Naive B cell (primary cell): ENCODE measurements at places on chromosomes 2 and 18.

DNA sequence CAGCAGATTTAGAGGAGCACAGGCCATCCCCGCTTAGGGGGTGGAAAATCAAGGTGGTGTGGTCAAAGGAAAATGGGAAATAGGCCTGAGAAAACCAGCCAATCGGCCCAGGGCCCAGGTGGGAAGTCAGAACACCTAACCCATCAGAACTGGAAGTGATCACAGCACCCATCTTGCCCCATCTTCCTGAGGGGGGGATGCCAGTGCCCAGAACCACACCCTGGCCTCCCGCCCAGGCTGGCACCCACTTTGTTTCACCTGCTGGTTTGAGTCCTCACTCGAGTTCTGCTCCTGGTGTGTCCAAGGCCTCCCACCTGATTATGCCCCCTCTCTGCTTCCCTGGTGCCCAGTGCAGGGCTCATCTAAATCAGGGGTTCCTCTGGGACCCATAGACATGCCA, 174.5 kb downstream of the TNS1 start:
- DNase-seq: no peak
- H3K4me1 ChIP-seq: no peaks in the 10 kb centered on the region
- no peaks in the 10 kb centered on the region for H3K36me3 ChIP-seq
- H3K27me3 ChIP-seq: peaks cover 11% of the 10 kb centered on the region
- H3K27ac ChIP-seq: no peak overlapping the region
- no peak overlapping the region for H3K4me3 ChIP-seq

DNA sequence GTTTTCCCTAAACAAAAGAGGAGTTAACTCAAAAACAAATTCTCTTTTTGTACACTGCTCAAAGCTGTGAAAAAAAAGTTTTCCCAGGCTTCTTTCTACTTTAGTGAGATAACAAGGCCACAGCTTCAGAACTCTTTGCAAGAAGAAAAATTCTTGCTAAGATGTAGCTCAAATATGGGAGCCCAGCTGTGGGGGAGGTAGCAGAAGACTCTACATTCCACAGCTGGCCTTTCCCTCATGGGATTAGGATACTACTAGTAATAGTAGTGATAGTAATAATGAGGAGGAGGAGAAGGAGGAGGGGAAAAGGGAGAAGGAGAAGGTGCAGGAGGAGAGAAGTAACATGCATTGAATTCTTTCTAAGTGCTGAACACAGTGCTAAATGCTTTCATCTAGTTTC, 19.2 kb upstream of the CERS6 start:
- no peaks in the 10 kb centered on the region for H3K27me3 ChIP-seq
- DNase-seq: no peak
- no peaks in the 10 kb centered on the region for H3K4me1 ChIP-seq
- no peak overlapping the region for H3K27ac ChIP-seq

GRCh38 chr2:70850925-70851324, 15.3 kb upstream of the CD207 start:
- no peaks in the 10 kb centered on the region for H3K27me3 ChIP-seq
- H3K27ac ChIP-seq: no peak overlapping the region

GRCh38 chr2:133591164-133591563, 22.9 kb upstream of the NCKAP5 start:
- H3K27ac ChIP-seq: no peak overlapping the region
- DNase-seq: no peak

- no peak overlapping the region for H3K27ac ChIP-seq
- peaks cover 8% of the 10 kb centered on the region for H3K27me3 ChIP-seq
- no peak overlapping the region for H3K4me3 ChIP-seq
- no peaks in the 10 kb centered on the region for H3K36me3 ChIP-seq
- DNase-seq: peak; percentile 28
- H3K4me1 ChIP-seq: no peaks in the 10 kb centered on the region
Observed at GRCh38 chr2:109545828-109546713, 67.7 kb downstream of the SEPTIN10 start.

DNA sequence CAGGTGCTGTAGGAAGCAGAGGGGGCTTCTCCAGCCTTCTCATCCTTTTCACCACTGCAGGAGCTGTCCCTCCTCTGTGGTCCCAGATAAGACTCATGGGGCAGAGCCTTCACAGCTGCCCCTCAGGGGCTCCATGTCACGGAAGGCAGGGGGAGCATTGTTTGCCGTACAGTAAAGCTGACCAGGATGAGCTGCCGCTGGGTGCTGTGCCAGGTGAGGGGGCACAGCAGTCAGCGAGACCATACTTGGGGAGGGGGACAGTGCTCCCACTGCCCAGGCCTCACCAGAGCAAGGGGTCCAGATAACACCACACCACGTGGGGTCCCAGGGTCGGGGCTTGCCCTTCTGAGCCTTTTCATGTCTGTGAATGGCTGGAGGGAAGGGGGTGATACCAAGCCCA, 46.3 kb downstream of the PLEKHB2 start:
- peaks cover 8% of the 10 kb centered on the region for H3K36me3 ChIP-seq
- H3K4me1 ChIP-seq: peaks cover 10% of the 10 kb centered on the region
- no peak overlapping the region for H3K27ac ChIP-seq

DNA sequence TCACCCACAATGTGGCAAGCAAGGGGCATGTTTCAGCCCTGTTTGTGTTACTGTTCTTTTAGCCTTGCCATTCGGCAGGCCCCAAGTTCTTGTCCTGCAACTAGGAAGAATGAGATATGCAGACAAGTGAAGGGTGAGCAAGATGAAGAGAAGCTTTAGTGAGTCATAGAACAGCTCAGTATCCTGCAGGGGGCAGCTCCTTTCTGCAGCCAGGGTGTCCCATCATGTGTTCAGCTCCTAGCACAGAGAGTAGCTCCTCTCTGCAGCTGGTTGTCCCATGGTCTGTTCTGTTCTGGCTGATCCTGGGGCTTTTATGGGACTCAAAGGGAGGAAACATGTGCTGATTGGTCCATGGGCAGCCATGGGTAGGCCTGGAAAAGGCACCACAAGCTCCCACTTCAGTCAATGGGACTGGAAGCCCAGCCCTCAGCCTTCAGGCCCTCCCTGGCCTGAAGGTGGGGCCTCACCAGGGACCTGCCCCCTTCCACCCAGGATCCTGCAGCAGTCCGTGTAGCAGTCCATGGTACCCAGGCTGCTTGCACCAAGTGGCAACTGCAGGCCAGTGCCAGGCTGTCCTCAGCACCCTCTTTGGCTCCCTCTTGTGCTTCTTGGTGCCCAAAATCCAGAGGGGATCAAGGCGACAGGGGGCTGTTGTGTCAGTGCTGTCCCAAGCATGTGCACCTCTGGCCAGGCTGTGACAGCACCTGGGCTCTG, 326.4 kb downstream of the NR4A2 start:
- no peaks in the 10 kb centered on the region for H3K36me3 ChIP-seq
- H3K27ac ChIP-seq: no peak overlapping the region
- no peak overlapping the region for H3K4me3 ChIP-seq
- H3K4me1 ChIP-seq: no peaks in the 10 kb centered on the region

GRCh38 chr2:59903994-59904544, 649.4 kb downstream of the BCL11A start:
- H3K4me3 ChIP-seq: no peak overlapping the region
- peaks cover 5% of the 10 kb centered on the region for H3K4me1 ChIP-seq
- no peaks in the 10 kb centered on the region for H3K36me3 ChIP-seq
- no peak overlapping the region for H3K27ac ChIP-seq
- no peak for DNase-seq
- H3K27me3 ChIP-seq: peaks cover 5% of the 10 kb centered on the region

GRCh38 chr2:157428500-157429175, 15.3 kb downstream of the CYTIP start:
- DNase-seq: no peak
- H3K4me1 ChIP-seq: peaks cover 55% of the 10 kb centered on the region
- peak overlapping the region; percentile 81 for H3K27ac ChIP-seq
- no peak overlapping the region for H3K4me3 ChIP-seq
- peaks cover 83% of the 10 kb centered on the region for H3K36me3 ChIP-seq
- no peaks in the 10 kb centered on the region for H3K27me3 ChIP-seq

GRCh38 chr2:231169488-231169887, 28.9 kb upstream of the ARMC9 start:
- H3K4me3 ChIP-seq: no peak overlapping the region
- no peak overlapping the region for H3K27ac ChIP-seq
- H3K27me3 ChIP-seq: no peaks in the 10 kb centered on the region
- peaks cover 38% of the 10 kb centered on the region for H3K36me3 ChIP-seq

GRCh38 chr2:101892377-101892776, 99.4 kb upstream of the IL1R2 start:
- DNase-seq: no peak
- H3K4me1 ChIP-seq: peaks cover 14% of the 10 kb centered on the region
- H3K27me3 ChIP-seq: no peaks in the 10 kb centered on the region
- peaks cover 50% of the 10 kb centered on the region for H3K36me3 ChIP-seq

DNA sequence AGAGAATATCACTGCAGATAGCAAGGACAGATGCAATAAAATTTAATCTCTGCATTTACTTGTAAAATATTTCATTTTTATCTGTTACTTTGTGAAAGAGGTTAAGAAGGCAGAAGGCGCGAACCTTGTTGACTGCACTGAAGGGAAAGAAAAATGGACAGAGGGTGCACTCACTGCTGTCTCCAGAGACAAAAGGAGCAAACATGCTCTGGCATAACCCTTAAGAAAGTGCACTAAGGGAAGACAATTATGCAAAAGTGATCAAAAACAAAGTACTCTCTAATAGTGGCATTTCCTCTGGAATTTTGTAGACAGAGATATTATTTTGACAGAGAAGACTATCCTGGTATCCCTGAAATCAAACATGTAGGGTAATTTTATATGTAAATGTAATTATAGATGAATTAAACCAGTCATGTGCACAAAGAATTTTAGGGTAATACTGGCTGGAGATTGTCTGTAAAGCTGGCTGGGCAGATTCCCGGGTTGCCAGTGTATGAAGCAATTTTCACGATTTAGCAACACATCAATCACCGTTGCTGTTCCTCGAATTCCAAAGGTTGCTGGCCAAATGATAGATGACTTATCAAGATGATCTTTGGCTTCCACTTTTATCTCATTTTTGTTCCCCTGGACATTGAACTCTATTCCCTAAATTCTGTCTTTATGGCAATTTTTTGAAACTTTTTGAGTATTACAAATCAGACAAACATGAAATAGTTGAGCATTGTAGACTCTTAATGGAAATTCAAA, 1176.9 kb downstream of the SUCLG1 start:
- no peak for DNase-seq
- no peak overlapping the region for H3K4me3 ChIP-seq
- no peaks in the 10 kb centered on the region for H3K4me1 ChIP-seq
- no peaks in the 10 kb centered on the region for H3K27me3 ChIP-seq

GRCh38 chr2:207041786-207042554, 102.7 kb downstream of the CPO start:
- H3K4me3 ChIP-seq: no peak overlapping the region
- H3K36me3 ChIP-seq: no peaks in the 10 kb centered on the region
- peaks cover 62% of the 10 kb centered on the region for H3K27me3 ChIP-seq
- no peak overlapping the region for H3K27ac ChIP-seq
- DNase-seq: no peak

DNA sequence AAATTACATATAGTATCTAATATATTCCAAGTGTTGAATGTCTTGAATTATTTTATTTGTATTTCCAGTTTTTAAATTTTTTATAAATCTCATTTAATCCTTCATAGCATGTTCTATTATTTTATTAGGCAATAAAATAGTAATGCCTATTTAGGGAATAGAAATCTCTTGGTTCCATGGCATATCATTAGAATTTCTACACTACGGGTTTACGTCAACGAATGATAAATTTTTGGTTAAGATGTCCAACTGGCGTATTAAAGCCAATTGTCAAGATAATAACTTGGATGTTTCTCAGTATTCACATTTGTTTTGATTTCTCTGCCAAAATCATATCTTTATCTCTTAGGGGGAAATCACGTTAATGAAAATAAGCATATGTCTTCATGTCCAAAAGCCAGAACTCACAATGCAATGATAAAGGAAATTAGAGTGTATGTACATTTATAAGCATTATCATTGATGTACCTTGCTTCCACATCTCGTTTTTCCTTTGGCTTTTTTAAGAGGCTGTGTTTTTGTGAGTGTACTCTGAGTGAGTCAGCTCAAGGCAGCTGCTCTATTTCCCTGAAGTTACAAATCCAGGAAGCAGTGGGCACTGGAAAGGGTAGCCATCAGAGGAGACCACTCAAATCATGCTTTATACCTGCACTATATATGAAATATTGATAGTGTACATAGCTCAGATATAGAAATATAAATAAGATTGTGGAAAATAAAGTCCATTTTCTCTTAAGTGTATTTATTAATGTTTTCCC, 115.8 kb upstream of the PDE1A start:
- H3K27ac ChIP-seq: no peak overlapping the region
- no peaks in the 10 kb centered on the region for H3K4me1 ChIP-seq
- no peaks in the 10 kb centered on the region for H3K27me3 ChIP-seq

DNA sequence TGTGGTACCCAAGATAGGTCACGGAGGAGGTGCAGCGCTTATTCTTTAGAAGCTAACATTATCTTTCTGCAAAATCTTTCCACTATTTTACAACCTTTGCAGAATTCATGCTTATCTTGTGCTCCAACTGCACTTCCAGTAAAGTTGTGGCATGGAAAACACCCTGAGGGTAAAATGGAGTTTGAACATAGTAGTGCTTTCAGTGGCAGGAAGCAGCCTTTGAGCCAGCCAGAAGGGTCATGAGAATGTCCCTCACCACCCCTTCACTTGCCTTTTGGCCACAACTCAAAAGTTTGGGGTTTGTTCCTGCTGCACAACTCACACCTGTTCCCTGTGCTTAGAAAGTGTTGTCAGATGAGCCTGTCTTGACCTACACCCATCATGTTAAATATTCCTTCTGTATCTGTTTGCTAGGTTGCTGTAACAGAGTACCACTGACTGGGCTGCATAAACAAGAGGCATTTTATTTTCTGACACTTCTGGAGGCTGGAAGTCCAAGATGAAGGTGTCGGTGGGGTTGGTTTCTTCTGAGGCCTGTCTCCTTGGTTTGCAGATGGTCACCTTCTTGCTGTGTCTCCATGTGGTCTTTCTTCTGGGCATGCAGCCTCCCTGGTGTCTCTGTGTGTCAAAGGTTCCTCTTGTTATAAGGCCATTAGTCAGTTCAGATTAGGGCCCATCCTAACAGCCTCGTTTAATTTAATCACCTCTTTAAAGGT, 194.1 kb downstream of the SMAD7 start:
- H3K4me1 ChIP-seq: peaks cover 6% of the 10 kb centered on the region
- H3K27ac ChIP-seq: no peak overlapping the region
- no peaks in the 10 kb centered on the region for H3K27me3 ChIP-seq
- H3K36me3 ChIP-seq: no peaks in the 10 kb centered on the region
- H3K4me3 ChIP-seq: no peak overlapping the region
- no peak for DNase-seq

DNA sequence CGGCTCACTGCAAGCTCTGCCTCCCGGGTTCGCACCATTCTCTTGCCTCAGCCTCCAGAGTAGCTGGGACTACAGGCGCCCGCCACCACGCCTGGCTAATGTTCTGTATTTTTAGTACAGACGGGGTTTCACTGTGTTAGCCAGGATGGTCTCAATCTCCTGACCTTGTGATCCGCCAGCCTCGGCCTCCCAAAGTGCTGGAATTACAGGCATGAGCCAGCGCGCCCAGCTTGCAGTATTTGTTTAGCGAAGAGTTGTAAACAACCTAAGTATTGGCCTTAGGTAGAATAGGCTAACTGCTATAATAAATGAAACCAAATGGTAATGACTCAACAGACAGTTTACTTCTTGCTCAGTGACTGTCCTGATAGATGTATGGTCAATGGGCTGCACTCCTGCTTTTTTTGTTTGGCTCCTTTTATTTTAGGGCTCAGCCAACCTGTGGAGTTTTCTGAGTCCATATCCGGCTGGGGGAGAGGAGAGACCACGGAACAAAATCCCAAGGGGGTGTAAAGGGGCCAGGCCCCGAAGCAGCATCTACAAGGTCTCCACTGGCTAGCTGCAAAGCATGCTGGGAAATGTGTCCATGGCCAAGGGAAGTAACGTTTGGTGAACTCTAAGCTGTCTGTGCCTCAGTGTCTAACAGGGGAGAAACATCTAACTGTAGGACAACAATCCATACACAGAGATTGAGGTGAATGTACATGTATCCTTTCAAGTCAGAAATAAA, 841.0 kb upstream of the ID2 start:
- peaks cover 7% of the 10 kb centered on the region for H3K4me1 ChIP-seq
- H3K4me3 ChIP-seq: no peak overlapping the region
- DNase-seq: no peak

GRCh38 chr2:230814616-230815015, 50.1 kb upstream of the ITM2C start:
- no peaks in the 10 kb centered on the region for H3K27me3 ChIP-seq
- peaks cover 4% of the 10 kb centered on the region for H3K4me1 ChIP-seq
